Hematopoietic multipotent progenitor cell (in vitro differentiated cells): ENCODE measurements at places on chromosomes 11 and 22. TPM values are rescaled to one million over a fixed set of nuclear protein-coding genes. Genes with fewer than 3 reads are reported as not detected.

GRCh38 chr11:108886660-108887009 lies 221.8 kb downstream of the DDX10 start:
- no peak for DNase-seq

Gene SLN
- total RNA-seq = not detected

DNA sequence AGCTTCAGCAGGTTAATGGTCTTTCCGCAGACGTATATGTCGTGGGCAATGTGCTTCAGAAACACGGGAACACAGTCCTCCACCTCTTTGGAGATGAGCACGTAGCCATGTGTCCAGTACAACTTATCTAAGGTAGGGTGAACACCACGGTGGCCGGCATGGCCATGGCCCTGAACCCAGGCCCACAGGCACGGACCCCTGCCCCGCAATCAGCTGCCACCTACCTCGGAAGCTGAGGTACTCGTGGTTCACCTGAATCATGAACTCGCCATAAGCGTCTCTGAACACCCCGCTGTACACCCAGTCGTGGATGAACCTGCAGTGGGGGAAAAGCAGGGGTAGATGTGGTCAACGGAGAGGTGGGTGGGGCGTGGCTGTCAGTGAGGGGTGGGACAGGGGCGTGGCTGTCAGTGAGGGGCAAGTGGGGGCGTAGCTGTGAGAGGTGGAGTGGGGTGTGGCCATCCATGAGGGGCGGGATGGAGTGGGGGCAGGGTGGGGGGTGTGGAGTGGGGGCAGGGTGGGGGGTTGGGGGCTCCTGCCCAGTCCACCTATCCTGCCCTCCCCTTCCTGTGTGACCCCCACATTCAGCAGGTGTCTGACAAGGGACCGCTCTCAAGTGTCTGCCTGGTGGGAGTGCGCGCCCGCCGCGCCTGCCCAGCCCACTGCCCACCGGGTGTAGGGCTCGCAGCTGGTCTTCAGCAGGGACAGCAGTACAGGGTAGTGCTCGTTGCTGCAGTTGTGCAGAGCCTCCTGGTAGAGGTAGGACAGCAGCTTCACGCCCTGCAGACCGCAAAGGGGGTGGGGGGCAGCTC lies 18.6 kb downstream of the TUBGCP6 start:
- DNase-seq = no peak

- no peak for DNase-seq
Observed at GRCh38 chr11:81744336-81745116, 989.1 kb downstream of the FAM181B start.

Gene RFPL3
- total RNA-seq = not detected

Gene APOBEC3B
- 1.6 TPM for total RNA-seq

DNA sequence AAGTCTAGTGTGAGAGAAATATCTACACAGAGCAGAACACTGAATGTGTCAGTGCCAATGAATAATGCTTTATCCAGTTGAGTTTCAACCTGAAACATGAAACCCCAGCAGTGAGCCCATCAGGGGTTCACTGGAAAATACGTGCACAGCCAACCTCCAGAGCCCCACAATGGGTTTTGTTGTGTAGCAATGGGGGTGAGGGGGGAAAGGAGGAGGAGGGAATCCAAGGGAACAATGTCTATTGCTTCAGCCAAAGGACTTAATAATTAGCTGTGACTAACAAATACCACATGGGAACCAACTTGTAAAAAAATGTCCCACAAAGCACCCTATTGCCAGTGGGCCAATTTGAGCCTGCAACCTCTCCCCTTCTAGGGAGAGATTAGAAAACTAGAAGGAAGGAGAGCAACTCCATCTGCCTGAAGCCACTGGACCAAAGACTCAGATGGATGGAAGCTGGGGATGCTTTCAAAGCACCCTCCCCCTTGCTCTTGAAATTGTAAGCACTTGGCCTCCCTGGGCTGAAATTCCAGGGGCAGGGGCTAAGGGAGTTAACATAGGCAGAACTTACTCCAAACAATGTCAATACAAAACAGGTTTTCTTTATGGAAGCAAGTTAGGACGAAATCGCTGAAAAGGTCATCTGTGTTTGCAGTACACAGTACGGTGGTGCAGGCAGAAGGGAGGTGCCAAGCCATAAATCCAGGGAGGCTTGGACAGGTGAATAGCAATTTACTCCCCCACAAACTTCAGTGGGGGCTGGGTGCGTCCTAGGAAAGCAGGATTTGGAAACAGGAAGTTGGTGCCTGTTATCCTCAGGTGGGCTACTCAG lies 99.8 kb downstream of the ARL14EP start:
- no peak for DNase-seq

DNA sequence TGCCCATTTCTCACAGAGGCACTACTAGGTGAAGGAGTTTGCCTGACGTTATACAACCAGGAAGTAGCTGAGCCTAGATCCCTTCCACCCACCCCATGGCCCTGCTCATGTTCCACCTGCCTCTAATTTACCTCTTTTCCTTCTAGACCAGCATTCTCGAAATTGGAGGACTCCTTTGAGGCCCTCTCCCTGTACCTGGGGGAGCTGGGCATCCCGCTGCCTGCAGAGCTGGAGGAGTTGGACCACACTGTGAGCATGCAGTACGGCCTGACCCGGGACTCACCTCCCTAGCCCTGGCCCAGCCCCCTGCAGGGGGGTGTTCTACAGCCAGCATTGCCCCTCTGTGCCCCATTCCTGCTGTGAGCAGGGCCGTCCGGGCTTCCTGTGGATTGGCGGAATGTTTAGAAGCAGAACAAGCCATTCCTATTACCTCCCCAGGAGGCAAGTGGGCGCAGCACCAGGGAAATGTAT lies 14.1 kb downstream of the PIK3IP1 start:
- DNase-seq = no peak
